ELF-1 (cell line): ENCODE measurements at places on chromosomes 3 and 15.

DNA sequence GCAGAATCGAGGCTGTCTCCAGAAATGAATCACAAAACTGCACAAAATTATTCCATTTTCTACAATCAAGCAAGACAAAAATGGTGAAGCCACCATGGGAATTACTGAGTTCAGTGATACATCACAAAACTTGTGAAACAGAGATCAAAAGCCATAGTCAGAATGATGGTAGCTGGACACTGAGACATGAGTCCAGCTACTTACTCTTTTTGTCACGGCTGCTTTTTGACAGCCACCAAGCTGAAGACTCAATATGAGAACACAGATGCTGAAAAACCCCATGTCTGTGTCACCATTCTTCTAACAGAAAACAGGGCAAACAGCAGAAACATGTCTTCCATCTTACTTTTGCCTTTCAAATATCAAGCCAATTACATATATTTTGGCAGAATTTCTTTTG is 237.6 kb downstream of the LPP start:
- no peak for DNase-seq

GRCh38 chr3:133954717-133955360 is 59.2 kb upstream of the RAB6B start:
- DNase-seq = no peak

DNA sequence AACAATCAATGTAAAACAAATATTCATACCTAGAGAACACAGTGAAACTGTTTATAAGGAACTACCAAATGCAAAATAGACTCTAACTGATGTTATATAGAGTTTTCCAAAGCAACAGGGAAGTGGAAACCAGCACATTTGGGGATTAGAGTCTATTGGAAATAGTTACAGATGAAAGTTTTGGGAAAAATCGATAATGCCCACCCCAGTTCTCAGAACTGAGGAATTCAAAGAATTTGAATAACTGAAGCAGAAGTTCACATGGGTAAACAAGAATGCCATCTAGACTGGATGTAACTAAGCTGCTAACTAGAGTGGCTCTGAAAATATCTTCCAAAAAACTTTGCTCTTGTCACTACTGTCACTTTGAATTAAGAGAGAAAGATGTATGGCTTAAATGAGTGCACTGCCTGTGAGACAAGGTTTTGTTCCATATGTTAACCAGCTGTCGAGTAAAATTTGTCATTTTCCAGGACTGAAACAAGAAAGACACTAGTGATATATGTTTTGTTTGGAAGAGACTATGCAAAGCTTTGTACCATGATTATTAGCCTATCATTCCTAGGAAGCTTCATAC is 9.2 kb upstream of the DENND4A start:
- no peak for DNase-seq

- no peak for DNase-seq
Measured at GRCh38 chr3:138376663-138377062, 28.3 kb downstream of the MRAS start.

- no peak for DNase-seq
Measured at GRCh38 chr3:48440590-48440958, 517 bp downstream of the TMA7 start.

GRCh38 chr3:66317750-66318376 is 97.1 kb downstream of the SLC25A26 start:
- no peak for DNase-seq

GRCh38 chr3:125351814-125352456 is 23.2 kb downstream of the ZNF148 start:
- DNase-seq = no peak

GRCh38 chr15:98586066-98586465 is 62.3 kb upstream of the IGF1R start:
- peak; percentile 30 for DNase-seq

- peak; percentile 26 for DNase-seq
Measured at GRCh38 chr3:45241206-45241605, 15.1 kb upstream of the TMEM158 start.

GRCh38 chr3:72174040-72174439 is 389.1 kb upstream of the PROK2 start:
- no peak for DNase-seq

DNA sequence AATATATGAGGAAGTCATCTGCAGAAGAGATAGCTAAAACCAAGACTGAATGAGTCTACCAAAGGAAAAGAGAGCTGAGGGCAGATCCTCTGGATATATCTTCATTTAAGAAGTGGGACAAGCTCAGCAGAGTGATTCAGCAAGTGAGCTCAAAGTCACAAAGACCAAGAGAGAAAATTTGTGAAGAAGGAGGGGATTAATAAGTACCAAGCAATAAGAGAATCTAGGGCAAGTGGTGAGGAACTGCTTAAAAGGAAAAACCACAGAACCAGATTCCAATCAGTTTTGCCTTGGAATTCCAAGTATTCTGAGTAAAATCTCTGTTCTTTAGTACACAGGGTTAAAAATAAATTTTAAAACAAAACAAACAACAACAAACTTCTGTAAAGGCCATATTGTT is 3.6 kb downstream of the EHHADH start:
- DNase-seq = no peak

DNA sequence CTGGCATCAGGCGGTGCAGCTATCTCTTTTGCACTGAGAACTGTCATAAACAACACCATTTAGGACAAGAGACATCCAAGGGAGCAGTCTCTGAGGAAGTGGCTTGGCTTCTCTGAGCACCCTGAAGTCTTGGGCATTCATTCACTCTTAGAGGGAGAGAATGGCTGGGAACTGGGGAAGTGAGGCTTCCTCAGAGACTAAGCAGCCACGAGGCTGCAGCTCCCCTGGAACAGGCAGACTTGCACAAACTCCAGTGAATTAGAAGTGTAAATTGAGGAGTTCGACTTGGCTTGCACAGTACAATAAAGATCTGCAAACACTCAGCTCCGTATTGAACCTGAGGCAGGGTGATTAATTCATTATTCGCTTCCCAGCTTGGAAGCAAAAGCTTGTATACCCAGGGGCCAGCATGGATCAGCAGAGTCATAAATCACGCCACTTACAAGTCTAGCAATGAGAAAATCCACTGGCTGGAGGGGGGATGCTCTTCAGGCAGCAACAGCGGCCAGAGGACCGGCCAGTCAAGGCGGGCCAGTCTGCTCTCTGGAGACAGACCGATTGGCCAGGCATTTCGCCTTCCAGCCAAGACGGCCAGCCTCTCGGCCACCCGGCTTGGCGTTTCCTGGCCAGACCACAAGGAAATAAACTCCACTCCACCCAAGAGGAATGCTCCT is 118.8 kb upstream of the ADPGK start:
- peak; percentile 51 for DNase-seq

DNA sequence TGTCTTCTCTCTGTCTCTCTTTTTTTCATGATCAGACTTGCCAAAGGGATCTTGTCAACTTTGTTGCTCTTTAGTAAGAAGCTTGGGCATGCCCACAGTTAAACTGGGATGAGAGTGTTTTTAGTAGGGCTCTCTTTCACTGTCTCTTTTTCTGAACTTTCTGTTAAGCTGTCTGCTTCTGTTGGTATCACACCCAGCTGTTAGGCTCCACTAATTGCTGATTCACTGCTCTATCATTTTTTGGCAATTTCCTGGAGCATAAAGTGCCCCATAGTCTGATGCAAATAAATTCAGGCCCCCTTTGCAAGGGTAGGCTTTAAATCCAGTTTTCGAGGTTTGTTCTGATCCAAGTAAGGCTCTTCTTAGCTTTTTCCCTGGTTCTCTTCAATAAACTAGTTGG is 360.4 kb upstream of the ADAMTS9 start:
- no peak for DNase-seq

DNA sequence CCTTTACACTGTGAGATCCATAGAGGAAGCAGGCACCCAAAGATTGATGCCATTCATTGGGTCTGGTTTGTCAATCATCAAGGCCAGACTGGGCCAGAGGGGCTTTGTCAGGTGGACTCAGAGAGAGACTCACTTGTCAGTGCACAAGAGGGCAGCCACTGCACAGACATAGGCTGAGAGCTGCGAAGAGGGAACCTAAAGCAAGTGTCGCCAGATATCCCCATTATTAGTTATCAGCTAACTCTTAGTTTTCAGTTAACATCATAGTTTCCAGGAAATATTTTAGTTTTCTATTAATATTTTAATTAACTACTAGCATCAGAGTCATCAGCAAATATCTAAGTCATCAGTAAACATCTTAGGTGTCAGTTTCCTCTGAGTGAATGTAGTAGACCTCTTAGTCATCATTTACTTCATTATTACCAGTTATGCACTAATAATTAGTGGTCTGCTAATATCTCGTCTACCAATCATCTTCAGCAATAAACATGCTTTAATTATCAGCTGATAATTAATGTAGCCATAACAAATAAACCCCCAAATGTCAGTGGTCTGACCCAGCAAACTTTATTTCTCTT is 41.7 kb upstream of the LIMD1 start:
- DNase-seq = no peak
